ENCODE measurements at places on chromosomes 3 and 15.

DNA sequence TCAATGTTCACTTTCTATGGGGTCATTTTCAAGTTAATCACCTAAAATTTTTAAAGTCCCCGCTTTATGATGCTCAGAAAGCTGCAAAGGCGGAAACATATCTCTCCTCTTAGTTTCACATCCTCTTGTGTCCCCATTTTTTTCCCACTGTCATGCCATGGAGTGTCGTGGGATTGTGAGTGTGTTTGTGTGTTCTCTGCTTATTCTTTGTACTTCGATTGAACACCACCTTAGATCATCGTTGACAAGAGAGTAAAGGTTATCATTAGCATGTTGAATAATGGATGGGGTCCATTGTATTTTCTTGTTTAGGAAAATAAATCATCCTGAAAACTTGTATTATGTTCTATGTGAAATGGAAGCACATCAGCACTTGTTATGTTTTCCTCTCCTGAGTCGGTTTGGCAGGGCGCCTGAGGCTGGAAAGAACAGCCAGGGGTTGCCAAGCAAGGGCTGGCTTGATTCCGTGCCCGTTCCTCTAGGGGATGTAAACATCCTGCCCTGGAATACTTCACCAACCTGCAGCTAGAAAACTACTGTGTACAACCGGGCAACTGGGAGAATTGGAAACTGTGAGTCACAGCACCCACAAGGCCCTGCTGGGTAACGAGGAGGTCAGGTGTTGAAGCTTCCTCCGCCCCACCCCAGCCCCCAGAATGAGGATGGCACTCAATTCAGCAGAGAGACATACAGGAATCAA, 67.2 kb downstream of the EIF4E3 start:
- DNase-seq: peak; percentile 75

DNA sequence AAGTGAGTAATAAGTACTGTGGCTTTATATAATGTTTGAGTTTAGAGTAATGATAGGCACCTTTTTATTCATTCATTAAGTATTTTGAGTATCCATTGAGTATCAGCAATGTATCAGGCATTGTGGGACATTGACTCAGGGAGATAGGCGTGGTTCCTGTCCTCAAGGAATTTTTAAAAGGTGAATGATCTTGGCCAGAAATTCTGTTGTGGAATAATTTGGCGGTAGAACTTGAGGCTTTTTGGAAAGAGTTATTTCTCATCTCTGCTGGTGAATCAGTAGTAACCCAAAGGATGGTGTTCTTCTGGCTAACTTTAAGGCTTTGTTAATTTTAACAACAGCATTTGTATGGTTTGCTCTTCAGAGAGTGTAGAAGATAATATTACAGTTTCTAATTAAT, 2.0 kb downstream of the RAB7A start:
- DNase-seq: no peak

DNA sequence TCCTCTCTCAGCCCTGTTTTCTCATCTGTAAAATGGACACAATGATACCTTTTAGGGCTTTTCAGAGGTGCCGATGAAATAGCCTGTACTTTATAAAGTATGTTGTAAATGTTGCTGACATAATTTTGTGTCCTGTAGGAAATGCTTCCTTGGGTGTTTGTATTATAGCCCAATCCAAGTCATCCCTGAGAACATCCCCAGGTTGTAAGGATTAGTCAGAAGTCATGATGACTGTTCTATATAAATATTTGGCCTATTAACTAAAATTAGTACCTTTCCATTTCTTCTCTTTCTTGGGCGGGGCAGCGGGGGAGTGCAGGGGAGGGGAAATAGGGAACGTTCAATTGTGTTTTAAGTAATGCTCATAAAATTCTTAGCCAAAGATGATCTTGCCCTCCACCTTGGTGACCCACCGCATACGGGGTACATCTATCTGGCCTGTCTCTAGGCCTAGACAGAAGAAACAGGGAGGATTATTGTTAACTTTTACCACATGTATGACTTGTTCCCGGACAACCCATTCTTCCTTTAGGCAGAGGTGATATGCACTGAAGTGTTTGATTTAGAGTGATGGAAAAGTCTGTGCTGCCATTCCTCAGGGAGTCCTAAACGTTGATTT, 120.7 kb downstream of the VGLL4 start:
- peak; percentile 28 for DNase-seq

DNA sequence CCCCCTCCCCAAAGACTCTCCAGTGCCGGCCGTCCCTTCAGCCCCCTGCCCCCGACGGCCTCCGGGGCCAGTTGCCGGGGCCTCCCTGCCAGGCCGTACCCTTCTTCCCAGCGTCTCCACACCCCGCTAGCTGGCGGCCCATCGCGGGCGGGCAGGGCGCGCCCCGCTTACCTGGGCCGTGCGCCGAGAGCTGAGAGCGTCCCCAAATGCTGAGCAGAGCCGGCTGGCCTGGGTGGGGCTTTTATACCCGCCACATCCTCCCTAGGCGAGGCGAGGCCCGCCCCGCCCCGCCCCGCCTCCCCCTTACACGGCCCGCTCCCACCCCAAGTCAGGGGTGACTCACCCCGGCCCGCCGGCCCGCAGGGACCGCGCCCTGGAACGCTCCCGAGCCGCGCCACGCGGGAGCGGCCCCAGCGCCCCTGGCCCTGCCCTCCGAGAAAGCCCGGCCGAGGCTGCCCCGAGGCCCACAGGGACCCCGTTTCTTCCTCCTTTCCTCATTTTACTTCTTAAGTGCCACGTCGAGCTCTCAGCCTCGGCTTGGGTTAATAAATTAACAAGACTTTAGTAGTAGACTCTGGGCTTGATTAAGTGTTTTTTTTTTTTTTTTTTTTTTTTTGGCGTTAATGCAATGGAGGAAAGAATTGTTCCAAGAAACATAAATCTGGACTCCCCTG, at the start of gene ANXA2:
Gene ANXA2, minus strand, starts transcription at position 215 of the 674 bp plus-strand sequence. CDS start 11,911 bp downstream, outside the sequence.
- peak; percentile 92 for DNase-seq

DNA sequence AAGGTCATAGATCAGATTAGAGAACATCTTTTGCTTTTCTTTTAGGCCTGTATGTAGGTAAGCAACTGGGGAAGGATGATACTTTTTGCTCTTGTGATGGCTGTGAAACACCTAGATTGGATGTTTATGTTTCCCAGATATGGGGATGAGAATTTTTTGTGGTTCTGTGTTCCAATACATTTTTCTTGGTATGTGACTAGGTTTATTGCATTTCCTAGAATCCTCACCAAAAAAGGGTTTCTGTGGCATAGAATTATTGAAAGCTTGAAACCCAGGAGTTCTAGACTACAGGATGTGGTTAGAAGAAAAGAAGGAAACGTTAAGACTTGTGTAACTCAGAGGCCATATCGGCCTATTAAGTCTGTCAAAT, 25.8 kb downstream of the OXNAD1 start:
- no peak for DNase-seq

DNA sequence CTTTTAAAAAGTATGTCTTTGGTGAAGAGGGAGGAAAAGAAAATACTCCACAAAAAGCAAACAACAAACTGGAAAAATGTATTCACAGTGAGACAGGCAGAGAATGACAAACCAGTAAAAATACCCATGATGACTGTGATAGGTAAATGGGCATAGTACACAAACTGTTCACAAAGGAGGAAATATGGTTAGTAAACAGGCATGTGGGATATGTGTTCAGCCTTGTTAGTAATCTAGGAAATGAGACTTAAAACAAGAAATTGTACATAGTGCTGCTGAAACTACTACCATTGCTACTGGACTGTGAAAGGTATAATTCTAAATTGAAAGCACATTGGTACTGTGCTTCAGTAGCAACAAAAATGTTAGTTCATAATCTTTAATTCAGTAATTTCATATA, 50.1 kb downstream of the UBE2E2 start:
- no peak for DNase-seq

DNA sequence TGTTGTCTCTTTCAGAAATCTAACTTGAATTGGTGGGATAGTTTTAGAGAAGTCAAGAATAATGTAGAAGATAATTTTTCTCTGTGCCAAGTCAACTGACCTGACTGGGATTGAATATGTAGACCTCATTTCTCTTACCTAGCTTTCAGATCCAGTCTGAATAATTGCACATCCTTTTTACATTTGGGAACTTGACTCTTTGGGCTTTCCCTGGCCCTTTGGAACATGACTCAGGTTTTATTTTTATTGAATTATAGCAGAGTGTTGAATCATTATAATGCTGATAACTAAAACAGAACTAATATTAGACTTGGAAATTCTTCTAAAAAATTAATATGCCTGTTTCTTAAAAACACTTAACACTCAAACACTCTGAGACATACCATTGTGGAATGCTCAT, 76.5 kb downstream of the PFN2 start:
- no peak for DNase-seq

GRCh38 chr3:14266361-14266760, 87.7 kb downstream of the LSM3 start:
- no peak for DNase-seq

DNA sequence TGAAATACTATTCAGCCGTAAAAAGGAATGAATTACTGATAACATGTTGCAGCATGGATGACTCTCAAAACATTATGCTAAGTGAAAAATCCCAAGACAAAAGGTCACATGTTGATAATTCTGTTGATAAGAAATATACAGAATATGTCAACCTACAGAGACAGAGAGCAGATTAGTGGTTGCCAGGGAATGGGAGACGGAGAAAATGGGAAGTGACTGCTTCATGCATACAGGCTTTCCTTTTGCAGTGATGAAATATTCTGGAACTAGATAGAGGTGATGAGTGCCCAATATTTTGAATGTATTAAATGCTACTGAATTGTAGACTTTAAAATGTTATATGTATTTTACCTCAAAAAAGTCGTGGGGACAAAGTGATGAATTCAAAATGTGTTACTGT, 56.2 kb downstream of the ABHD2 start:
- no peak for DNase-seq
